ENCODE measurements at places on chromosomes 4 and X.

GRCh38 chrX:153486171-153486570, 8.6 kb upstream of the BGN start:
- no peak for DNase-seq

- no peak for DNase-seq
These were observed 277.8 kb upstream of the EMCN start for GRCh38 chr4:100795581-100795980.

- DNase-seq, result no peak
These were observed 54.2 kb downstream of the SCD5 start for GRCh38 chr4:82744284-82744968.

DNA sequence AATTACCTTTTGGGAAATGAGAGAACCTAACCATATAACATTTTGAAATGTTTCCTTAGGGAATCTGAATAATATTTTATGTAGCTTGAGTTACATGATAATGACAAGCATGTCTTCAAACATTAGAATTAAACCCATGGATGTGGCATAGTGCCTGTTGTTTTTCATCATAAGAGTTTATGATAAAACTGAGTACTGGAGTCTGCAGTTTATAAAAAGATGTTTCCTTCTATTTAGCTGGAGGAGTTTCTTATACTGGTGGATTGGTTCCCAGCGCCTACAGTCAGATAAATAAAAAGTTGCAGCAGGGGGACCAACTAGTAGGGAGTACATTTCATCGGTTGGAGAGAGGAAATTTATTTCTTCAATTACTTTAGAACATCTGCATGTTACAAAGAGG, 70.1 kb upstream of the PCDH18 start:
- DNase-seq, result no peak

- DNase-seq, result no peak
These were observed 246.3 kb downstream of the PPP3CA start for GRCh38 chr4:101101072-101101471.

DNA sequence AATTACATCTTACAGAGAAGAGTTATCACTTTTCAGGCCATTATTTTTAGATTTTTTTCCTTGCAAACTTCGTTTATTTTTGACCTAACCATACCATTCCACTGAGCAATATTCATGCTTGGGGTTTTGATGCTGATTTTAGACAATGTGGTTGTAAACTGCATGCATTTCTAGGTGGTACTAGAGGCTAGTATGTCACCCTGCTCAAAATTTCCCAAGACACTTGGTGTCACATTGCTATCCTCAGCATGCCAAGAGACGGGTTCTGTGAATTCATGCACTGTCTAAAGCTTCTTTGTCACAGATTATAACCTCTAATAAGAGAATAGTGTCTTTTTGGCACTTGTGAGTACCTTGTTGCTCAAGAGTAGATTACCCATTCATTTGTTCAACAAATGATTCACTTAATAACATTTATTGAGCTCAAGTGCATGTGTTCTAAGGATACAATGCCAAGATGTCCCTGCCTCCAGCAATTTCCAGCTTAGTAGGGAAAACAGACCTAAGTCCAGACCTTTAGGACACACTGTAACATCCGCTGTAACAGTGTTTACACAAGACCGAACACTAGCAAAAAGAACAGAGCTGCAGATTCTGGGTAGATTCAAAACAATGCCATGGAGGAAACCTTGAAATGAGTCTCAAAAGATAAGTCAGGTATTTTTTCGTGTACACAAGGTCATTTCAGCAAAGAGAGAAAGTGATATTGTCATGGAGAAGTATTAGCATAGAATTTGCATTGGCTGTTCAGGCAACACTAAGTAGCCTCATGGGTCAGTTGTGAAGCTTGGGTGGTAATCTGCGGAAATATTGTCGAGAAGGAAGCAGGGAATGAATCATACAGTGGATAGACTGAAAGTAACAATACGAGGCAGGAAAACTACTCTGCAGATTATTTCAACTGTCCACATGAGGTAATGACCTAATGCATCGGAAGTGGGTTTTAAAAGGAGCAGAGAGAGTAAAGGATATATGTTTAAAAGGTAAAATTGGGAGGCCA, 515.1 kb upstream of the ZFP42 start:
- no peak for DNase-seq

- no peak for DNase-seq
These were observed 311.7 kb upstream of the TAPT1 start for GRCh38 chr4:16537926-16538325.

DNA sequence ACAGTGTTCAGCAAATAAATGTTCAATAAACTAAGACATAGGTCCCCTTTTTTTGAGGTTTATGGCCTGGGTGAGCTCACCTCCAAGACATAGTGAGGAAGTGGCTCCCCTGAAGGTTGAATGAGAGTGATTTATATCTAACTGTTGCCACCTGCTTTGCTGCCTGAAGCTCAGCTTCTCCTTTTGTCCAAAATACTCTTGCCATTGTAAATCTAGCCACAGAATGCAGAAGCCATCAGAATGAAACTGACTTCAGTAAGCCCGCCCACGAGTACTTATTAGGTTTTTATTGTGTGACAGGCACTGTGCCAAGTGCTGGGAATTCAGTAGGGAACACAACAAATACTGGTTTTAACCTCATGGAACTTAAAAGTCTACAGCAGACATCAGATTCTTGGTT, 18.0 kb downstream of the SPINK2 start:
- DNase-seq, result no peak

GRCh38 chr4:88866862-88867550, 169.4 kb upstream of the NAP1L5 start:
- DNase-seq, result no peak

DNA sequence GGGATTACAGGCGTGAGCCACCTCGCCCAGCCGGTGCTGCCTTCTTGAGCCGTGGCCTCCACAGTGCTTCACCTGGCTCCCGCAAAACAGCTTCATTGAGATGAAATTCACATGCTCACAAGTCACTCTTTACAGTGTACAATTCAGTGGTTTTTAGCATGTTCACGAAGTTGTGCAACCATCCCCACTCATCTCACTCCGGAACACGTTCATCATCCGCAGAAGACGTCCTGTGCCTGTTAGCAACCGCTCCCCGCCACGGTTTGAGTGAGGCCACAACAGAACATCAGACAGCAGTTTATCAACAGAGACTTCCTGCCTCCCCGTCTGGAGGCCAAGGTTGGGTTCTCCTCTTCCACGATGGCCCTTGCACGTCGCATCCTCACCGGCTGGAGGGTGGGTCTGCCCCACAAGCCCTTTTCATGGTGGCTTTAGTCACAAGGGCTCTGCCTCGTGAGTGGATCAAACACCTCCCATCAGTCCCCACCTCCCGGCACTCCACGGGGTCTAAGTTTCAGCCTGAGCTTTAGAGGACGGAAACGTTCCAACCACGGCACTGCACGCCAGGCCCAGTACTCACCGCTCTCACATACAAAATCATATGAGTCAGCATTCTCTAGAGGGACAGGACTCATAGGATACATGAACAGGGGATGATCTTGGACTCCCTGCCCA, 29.6 kb upstream of the SPON2 start:
- peak; percentile 74 for DNase-seq

DNA sequence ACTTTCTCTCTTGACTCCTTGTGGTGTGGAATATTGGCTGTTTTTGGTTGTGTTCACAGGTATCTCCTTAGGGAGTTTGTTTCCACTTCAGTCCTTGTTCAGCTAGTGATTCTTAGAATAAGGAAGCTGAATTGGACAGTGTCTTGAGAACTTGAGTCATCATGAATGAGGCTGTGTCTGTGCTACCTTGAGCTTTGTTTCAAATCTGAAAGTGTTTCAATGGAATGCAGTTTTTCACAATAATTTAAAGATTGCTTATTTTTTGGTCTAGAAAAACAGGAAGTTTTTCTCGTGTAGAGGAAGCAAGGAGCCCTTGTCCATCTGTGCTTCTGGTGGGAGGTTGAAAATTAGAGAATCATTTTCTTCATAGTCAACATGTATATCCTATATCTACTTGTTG, 76.5 kb downstream of the ZNF518B start:
- no peak for DNase-seq

DNA sequence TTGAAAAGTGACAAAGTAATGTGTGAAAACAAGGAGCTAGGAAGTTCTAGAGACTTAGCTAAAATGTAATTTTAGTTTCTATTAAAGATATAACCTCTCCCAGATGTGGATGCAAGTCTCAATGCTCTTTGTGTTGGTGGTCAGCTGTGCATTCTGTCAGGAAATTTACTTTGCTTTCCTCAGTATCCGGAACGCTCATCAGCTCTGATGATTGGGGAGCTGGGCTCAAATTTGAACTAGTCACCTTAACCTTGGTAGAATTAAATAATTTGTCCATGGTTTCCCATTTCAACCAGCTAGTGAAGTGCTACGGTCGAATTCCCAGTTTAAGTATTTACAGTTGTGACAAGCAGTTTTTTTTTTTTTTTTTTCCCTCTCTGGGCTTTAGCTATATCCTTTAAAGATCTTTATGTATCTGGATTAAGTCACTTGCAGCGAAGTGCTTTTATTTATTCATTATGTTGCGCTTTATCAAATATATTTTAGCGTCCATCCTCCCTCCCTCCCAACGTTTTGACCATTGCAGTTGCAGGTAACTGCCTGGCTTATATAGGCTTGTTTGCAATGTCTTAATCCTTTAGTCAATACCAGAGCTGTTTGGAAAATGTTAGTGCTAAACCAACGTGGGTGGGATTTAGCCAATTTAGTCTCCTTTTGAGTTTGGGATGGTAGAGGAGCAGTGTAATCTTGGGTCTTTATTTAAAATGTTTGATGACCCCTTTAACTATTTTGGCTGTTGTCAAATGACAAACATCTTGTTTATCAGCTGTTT, 2.1 kb downstream of the OGT start:
- no peak for DNase-seq

DNA sequence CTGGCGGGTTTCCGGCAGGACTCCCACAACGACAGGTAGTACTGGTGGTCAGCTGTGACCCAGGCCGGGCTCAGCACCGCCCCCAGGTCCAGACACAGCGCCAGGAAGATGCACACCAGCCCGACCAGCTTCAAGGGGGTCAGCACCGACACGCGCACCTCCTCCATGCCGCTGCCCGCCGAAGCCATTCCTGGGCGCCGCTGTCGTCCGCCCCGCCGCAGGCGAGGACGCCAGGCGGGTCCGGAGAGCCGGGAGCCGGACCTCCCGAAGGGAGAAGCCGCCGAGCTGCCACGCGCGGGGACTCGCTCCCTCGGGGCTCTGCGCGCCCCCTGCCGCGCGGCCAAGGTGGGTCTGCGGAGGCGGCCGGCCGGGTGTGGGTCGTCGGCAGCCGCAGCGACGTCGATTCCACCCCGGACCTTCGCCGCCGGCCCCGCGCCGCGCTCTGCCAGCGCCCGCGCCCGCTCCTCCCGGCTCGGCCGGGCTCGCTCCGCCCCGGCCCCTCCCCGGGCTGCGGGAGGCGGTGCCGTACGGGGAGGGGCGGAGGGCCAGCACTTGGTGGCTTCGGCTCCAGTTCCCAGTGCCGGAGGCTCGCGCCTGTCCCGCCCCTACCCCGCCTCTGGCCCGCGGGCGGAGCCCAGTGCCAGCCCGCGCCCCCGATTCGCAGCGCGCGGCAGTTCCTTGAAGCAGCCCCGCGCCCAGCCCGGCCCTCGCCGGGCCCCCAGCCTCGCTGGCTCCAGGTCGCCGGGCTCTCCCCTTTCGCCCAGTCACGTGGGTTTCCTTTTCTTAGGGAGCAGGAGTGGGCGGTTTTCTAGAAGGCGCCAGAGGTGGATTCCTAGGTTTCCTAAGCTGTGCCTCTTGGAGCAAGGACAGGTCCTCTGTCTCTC, at the start of gene TMEM47:
Gene TMEM47 (minus strand): TSS at position 444 of the 884 bp plus-strand sequence. CDS start 256 bp downstream, at position 188.
- no peak for DNase-seq

DNA sequence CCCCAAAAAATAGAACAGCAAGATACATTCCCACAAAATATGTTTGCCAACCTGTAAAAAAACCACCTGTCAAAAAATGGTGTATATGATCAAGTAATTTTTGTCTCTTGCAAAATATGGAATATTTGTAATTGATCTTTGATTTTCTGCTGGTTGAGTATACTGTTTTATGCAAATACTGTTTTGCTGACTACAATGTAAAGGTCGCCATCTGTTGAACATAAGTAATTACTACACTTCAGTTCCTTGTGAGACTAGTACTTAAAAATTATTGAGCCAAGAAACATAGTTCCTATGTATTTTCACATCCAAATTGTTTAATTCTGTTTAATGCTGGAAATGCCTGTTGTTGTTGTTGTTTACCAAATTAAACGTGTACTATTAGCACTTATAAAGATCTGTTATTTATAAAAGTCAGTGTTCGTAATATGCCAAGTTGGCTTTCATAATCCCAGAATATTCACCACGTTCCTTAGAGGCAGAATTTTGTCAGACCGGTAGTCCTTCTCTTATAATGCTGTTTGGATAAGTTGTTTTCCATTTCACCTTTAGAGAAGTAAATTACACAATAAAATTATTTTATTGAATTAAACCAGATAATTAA, 144.2 kb downstream of the PDLIM5 start:
- no peak for DNase-seq

DNA sequence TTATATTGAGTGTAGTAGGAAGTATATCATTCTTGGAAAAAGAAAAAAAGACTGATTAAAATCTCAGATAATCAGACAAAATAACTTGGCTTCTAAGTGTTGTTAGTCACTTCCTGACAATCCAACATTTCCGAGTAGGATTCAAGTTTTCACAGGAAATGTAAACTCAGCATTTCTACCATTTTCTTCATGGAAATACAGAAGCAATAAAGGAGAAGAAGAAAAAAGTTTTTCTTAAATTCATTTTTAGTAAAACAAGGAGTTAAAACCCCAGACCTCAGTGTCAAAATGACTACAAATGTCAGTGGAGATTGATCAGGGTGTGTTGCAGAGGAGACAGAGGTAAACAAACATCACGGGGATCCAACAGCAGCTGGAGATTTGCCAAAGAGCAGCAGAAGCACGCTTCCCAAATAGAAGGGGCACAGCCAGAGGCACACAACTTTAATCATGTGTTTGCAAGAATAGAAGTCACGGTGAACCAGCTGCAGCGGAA, 129.3 kb upstream of the FAM9B start:
- DNase-seq, result no peak

DNA sequence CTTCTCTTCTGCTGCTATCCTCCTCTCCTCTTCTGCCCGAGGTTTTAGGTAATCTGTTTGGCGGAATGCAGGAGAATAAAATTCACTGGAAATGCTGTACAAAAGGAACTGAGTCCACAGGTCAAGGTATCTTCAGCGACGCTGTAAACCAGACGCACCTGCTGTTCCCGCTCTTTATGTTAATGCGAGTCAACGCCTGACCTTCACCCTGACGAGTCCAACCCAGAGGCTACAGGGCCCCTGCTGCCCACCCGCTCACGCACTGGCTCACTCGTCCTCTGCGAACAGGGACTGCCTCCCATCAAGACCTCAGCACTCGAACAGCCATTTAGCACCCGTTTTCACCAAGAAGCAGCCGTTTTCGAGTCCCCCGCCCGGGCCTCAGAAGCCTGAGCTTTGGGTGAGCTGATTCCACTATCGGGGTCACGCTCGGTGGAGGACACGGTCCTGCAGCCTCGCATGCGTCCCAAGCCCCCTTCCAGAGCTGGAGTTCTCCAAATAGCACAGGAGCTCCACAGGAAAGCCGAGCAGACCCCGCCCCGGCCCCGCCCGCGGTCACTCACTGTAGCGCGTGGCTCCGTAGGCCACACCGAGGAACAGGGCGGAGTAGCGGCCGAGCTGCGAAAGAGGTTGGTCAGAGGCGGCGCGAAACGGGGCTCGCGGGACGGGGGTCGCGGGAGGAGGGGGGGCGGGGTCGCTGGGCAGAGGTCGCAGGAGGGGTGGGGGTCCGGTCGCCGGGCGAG, 556 bp downstream of the ATP5ME start:
- DNase-seq, result peak; percentile 38

Measured in stimulated activated CD4-positive, alpha-beta T cell treated with anti-CD3 and anti-CD28 coated beads, Interleukin-2, amount 100 ng/mL, for 24 hours (primary cell).